A673 (cell line): ENCODE measurements at places on chromosomes 4 and X.
A peak's percentile ranks its signal among the peaks of the same experiment; 100 is the strongest.

GRCh38 chrX:40434947-40435346 is 145.8 kb upstream of the ATP6AP2 start:
- DNase-seq = peak; percentile 40

- peak; percentile 73 for DNase-seq
Measured at GRCh38 chrX:4263030-4263803, 549.8 kb upstream of the PRKX start.

DNA sequence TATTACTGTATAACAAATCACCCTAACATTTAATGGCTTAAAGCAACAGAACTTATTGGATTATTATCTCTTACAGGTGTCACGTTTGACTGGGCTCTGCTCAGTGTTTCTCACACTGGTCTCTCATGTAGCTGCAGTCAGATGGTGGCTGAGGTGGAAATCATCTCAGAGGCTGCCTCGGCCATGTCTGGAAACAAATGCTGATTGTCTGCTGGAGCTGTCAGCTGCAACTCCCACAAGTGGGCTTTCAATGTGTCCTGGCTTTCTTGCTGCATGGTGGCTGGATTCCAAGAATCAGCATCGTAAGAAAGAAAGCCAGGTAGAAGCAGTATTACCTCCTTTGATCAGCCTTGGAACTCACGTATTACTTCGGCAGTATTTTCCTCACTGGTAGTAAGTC is 277.6 kb downstream of the SPANXN1 start:
- DNase-seq = no peak

- DNase-seq = peak; percentile 58
Measured at GRCh38 chrX:119488749-119489148, 20.5 kb downstream of the SLC25A5 start.

GRCh38 chrX:80021621-80022020 is 7.1 kb downstream of the TBX22 start:
- DNase-seq = no peak

DNA sequence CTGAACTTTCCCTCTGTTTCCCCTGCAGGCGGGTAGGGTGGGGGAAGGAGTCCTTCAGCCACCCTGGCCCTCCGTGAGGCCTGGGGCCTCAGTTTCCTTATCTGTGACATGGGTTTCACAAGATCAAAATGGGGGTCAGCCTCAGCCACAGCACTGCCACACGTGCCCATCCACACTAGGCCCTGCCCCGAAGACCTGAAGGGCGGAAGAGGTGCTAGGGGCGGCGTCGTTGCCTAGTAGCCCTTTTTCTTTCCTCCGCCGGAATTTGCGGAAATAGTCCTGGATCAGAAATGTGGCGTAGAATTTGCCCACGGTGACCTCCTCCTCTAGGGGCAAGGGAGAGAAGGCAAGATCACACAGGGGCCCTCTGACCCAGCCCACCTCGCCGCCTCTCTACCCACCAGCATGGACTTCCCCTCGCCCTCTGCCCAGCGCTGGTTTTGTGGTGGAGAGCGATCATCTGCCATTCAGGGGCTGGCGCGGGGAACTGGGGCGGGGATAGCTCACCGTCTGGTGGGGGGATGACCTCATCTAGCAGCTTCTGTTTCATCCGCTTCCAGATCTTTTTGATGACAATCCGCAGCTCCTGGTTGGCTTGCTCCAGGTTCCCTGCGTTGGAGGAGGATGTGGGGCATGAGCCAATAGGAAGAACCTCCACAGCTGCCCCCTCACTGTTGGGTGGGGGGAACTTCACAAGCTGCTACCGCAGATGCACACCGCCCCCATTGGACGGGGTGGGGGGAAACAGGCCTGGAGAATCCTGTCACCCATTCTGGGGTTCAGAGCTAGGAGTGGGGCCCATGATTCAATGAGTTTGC is 9.7 kb upstream of the SYP start:
- no peak for DNase-seq

- no peak for DNase-seq
Measured at GRCh38 chrX:129808829-129809796, 29.4 kb downstream of the SASH3 start.

- no peak for DNase-seq
Measured at GRCh38 chr4:3464349-3464905, 1.3 kb downstream of the DOK7 start.

- no peak for DNase-seq
Measured at GRCh38 chr4:176163041-176163440, 32.3 kb downstream of the SPATA4 start.

DNA sequence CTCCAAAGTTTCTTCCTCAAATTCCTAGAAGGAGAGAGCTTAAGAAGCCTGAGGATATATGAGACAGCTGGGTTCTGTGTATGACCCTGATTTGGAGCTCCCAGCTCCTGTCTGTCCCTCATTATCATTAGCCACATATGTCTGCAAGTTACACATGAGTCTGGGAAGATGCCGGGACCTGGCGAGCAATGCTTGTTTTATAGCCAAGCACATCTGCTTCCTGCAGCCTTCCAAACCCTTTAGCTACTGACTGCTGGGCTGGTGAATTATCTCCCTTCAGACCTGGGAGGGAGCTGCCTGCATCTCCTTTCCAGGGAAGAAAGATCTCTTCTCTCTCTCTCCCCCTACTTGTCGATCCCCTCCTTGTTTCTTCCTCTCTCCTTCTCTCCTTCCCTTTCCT is 556.7 kb upstream of the BOD1L1 start:
- no peak for DNase-seq

GRCh38 chr4:132981611-132982010 is 167.5 kb upstream of the PCDH10 start:
- DNase-seq = no peak

GRCh38 chr4:43373201-43373600 is 480.7 kb downstream of the GRXCR1 start:
- no peak for DNase-seq

GRCh38 chr4:81632581-81633299 is 161.0 kb upstream of the RASGEF1B start:
- DNase-seq = no peak

GRCh38 chrX:82676386-82676785 is 831.7 kb upstream of the POU3F4 start:
- no peak for DNase-seq

GRCh38 chrX:67384403-67384802 is 159.4 kb upstream of the AR start:
- no peak for DNase-seq

- no peak for DNase-seq
Measured at GRCh38 chr4:184695178-184695896, 38.6 kb downstream of the CENPU start.

DNA sequence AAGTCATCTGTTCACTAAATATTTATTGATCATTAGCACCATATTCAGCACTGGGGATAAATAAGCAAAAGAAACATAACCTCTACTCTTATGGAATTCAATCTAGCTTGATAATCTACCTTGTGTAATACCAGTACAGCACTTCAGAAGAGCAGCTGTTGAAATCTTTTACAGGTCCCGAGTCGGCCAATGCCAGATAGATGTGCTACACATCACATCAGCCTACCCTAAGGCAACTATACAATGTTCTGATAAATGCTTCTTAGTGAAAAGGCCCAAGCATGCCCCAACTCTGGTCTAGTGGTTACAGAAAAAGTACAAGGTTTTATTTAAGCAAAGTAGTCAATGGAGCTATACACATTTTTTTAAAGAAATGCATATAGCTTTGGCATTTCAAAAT is 68.7 kb downstream of the MAPK10 start:
- DNase-seq = no peak

- peak; percentile 7 for DNase-seq
Measured at GRCh38 chrX:101803451-101803850, 128.4 kb downstream of the ZMAT1 start.

- no peak for DNase-seq
Measured at GRCh38 chr4:148329751-148330150, 112.5 kb downstream of the NR3C2 start.

DNA sequence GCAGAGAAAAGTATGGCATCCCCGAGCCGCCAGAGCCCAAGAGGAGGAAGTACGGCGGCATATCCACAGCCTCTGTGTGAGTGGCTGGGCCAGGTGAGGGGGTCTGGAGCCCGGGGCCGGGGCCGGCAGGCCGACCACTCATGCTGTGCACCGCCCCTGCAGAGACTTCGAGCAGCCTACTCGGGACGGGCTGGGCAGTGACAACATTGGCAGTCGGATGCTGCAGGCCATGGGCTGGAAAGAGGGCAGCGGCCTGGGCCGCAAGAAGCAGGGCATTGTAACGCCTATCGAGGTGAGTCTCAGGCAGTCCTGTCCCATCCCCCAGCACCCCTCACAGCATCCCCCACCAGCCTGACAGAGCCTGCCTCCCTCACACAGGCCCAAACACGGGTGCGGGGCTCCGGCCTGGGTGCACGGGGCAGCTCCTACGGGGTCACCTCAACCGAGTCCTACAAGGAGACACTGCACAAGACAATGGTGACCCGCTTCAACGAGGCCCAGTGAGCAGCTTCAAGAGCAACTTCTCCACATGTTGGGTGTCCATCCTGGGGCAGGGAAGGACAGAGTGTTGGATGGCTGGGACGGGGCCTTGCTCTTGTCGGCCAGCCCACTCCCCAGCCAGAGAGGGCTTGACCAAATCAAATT is 7.4 kb upstream of the UBA1 start:
- no peak for DNase-seq

- DNase-seq = no peak
Measured at GRCh38 chr4:181550381-181550780, 692.8 kb upstream of the TENM3 start.

GRCh38 chr4:3522326-3522640 is 9.9 kb downstream of the LRPAP1 start:
- no peak for DNase-seq

DNA sequence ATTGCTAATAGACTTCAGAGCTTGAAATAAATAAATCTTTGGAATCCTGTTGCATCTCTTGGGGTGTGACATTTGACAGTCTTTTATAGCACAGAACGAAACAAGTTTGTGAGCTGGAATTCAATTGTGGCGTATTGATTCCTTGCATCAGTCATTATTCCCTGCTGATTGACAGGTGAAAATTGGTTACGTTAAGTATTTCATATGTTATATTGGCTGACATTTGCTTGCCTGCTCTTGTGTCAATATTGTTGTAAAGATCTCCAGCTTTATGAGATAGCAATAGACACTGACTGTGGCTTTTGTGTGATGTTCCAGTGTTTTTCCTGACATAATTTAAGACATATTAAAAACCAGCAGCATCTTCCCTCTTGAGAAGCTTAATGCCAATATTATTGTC is 644.4 kb upstream of the FAM241A start:
- DNase-seq = no peak

- no peak for DNase-seq
Measured at GRCh38 chr4:2619459-2619858, 83.0 kb downstream of the FAM193A start.

DNA sequence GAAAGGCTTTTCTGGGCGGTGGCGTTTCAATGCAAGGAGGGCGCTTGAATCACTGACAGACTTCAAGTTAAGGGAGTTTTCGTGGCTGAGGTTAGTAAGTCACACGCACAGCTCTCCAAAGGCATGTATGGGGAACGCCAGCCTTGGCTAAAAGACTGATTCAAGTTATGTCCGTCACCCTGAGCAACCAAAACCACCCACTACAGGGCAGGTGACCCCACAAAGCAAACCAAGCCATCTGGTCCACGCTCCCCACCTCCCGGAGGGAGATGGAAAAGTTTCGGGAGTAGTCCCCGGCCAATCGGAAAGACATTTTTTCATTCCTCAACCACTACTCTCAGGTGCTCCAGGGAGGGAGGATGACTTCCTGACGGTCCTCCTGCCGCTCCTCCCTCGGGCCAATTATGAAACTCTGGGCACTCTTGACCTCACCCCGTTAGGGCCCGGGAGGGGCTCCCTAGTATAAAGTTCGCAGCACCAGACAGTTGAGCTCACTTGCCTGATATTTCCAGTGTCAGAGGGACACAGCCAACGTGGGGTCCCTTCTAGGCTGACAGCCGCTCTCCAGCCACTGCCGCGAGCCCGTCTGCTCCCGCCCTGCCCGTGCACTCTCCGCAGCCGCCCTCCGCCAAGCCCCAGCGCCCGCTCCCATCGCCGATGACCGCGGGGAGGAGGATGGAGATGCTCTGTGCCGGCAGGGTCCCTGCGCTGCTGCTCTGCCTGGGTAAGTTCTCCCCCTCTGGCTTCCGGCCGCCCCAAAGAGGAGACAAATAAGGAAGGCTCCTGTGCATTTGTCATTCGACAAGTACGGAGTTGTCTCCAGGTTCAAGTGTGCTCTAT is at the start of gene EREG:
Gene EREG, plus strand, starts transcription at position 494 of the 840 bp plus-strand sequence. Its CDS starts 164 bp downstream, at position 658.
- peak; percentile 36 for DNase-seq

DNA sequence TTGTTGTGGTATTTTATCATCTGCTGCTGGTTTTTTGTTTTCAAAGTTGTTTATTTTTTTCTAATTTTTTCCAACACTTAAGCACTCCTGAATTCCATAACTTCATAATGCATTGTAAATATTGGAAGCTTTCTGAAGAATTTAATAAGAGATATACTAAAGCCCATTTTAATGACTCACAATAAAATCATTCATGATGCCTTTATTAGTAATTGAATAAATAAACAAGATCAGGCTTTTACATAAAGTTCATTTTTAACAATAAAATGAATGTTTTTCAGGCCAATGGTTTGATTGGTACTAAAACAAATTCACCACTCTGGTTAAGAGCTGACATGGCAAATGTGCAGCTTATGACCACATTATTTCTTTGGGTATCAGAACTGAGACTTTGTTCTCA is 408.2 kb upstream of the SMIM31 start:
- no peak for DNase-seq

DNA sequence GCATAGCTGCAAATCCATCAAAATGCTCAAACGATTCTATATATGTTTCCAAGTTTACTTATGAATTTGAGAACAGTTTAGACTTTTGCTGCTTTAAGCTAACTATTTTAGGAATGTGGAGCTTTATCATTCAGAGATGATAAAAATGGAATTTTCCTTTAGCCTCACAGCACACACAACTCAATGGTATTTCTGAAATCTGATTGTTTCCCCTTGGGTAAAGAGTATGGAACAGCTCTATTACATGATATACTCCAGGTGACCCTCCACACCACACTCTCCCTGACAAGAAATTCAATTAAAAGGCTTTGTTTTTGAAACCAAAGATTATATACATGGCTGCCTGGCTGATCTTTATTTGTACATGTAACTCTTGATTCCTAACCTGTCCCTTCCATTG is 120.0 kb downstream of the LUZP4 start:
- no peak for DNase-seq

DNA sequence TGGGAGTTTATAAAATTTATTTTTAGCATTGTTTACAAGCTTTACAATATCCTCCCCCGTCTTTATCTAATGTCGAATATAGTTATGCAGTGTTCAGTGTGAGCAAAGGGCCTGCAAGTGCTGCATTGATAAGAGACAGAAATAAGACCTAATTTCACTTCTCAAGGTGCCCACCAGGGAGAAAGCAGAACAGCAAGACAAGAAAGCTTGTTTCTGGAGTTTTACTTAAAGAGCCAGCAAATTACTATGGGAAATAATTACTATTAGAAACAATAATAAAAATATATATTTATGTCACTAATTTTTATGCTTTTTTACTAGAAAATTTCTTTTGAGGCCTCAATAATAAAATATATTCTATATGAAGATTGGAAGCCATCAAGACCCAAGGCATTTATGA is 2677.7 kb downstream of the ARAP2 start:
- no peak for DNase-seq

GRCh38 chr4:19348746-19349145 is 903.0 kb upstream of the SLIT2 start:
- no peak for DNase-seq
